ENCODE measurements at places on chromosomes 11 and 22.

DNA sequence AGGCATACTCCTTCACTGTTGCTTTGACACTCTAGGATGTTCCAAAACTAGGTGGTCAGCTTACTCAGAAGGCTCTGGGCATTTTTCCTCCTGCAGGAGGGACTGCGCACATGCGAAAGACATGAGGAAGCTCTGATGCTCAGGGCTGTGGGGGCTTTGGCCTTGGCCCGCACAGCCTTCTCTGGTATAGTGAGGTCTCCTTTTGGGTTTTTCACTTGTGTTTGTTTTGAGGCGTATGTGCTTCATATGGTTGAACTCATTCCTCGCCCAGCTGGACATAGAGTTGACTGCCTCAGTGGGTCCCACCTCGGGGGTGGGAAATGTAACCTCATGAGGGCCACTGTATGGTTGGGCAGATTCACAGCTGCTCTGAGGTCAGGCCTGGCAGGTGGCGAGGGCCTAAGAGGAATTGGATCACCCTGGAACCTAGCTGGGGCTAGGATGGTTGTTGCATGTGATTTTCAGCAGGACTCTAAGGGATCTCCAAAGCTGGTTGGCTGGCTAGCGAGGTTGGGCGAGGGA lies 63.7 kb downstream of the PTPRJ start:
- DNase-seq: no peak

GRCh38 chr11:75155570-75156422 lies 4.9 kb downstream of the SLCO2B1 start:
- no peak for DNase-seq

DNA sequence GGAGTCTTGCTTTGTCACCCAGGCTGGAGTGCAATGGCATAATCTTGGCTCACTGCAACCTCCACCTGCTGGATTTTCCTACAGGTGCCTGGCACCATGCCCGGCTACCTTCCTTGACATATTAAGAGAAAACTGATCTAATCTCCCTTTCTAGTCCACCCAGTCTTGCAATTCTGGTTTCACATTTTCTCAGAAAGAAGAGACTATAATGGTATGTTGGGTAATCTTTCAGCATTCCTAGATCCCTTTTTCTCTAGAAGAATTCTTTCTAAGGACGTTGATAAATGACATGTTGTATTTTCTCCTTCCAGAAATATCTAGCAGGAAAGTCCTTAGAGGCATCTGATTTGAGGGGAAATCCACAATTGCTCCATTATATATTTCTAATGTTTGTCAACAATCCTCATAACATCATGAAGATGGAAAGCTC lies 10.4 kb upstream of the HSPA8 start:
- no peak for DNase-seq

DNA sequence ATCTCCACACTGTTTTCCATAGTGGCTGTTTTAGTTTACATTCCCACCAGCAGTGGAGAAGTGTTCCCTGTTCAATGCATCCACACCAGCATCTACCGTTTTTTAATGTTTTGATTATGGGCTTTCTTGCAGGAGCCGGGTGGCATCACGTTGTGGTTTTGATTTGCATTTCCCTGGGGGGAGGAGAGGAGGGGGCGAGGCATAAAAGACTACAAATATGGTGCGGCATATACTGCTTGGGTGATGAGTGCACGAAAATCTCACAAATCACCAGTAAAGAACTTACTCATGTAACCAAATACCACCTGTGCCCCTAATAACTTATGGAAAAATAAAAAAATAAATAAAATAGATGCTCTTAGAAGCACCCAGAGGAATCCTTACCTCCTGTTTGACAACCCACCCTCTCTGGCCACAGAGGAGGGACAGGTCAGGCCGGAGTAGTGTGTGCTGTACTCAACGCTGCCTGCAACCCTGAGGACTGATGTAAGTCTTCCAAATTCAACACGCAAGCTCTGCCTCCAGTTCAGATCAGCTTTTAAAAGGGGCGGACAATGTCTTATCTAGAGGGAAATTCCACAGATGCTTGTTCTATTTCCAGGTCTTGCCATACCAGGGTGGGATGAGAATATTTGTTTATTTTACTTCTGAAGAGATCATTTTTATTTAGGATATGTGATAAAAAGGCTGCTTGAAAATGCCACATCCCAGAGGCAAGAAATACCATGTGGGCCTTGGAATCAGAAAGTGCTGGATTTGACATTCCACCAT lies 329.6 kb upstream of the B3GAT1 start:
- no peak for DNase-seq

DNA sequence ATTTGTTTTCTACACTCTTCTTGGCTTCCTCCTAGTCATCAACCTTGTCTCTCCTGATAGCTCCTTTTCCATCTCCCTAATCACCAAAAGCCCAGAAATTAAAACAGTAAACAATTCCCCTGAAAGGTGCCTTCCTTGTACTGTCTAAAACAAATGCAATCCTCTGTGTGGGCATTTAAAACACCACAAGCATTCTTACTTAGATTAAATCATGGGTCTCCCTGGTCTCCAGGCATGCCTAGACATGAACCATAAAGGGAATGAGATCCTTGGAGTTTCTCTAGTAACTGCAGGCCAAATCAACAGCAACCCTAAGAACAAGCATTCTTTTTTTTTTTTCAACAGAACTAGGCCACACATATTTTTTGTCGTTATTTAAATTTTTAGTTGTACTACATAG lies 1.9 kb downstream of the BTG4 start:
- DNase-seq: no peak

DNA sequence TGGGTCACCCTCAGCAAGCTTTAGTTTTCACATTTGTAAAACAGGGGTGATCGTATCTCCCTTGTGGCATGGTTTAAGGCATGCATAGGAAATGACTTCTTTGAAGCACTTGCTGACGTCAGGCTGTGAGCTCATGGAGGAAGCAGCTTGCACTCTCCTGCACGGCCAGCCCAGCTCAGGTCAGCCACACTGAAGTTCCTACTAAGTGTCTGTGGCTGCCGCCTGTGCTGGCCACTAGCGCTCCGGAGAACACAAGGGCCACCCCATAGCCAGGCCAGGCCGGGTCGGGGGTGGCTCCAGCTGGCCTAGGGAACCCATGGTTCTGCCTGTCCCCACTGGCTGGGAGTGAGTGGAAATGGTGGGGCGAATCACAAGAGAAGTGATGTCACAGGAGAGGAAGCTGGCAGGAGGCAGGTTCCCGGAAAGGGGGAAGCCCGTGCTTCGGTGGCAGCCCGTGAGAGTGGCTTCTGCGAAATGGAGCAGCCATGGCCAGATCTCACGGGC lies 28.2 kb downstream of the KCTD17 start:
- DNase-seq: peak; percentile 66

DNA sequence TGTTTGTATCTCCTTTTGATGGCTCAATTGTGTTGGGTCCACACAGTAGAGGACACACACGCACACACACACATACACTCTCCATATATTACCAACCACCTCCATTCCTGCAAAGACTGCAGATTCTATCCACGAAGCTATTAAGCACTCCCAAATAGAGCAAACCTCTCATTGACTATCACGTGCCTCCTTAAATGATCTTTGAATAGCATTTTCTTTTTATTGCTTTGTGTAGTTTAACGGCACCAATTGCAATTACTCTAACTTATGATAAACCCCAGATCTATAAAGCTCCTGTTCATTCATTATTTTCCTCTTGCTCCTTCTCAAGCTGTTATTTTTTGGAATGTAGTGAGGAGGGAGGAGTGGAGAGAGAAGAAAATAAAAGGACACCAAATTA lies 204.7 kb downstream of the ST3GAL4 start:
- no peak for DNase-seq

GRCh38 chr11:92867913-92868619 lies 101.4 kb upstream of the MTNR1B start:
- no peak for DNase-seq

- DNase-seq: no peak
These were observed 295.9 kb upstream of the ANO5 start for GRCh38 chr11:21896746-21897602.

DNA sequence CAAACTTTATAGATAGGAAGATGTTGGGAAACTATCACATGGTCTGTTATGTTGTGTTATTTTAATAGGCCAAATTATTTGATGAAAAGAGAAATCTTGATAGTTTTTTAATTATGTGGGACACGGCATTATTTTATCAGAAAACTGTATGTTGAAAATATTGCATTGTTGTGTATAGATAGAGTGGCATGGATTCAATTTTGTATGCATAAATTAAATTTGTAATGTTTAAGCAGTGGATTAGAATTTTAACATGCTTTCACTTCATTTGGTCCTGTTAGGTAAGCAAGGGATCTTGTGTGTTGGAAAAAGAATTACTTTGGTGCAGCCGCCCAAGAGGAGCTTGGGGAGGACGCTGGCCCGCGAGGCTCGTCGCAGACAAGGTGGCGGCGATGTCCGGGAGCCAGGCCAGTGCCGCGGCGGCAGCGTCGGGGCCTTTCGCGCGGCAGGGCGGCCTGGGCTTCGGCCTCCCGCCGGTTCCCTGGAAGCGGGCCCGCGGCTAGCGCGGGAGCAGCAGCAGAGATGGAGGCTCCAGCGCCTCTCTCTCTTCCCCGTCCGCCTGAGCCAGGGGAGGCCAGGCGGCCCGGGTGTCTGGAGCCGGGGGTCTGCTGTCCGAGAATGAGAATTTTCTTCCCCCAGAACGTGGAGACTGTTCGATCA lies 82.7 kb downstream of the GGT1 start:
- DNase-seq: no peak

DNA sequence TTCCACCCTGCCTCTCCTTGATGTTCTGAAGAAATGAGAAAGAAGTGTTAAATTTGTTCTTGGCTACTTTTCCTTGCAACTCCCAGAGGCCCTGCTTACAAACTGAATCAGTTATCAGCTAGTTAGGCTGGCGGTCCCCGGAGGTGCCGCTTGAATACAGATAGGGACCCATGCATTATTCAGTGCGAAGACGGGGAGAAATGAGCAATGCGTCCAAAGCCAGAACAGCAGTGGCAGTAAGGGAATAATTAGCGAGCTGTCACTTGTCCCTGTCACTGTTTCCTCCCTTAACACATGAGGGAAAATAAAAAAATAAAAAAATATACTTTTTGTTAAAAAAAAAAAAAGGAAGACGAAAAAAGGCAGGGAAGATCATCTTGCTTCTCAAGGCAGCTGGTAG lies 528.1 kb downstream of the MN1 start:
- no peak for DNase-seq

DNA sequence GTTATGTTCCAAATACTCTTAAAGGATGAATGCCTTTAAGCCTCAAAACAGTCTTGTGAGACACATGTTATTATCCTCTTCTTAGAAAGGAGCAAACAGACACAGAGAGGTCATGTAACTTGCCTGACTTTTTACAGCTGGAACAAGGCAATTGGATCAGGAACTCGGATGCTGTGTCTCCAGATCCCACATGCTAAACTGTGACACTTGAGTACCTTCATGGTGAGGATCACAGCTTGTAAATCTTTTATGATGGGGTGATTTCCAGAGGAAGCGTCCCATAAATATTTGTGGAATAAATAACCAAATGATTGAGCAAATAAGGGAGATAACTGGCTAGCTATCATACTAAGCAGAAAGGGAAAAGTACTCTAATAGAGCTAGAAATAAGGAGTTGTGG lies 171.2 kb downstream of the C11orf91 start:
- no peak for DNase-seq

GRCh38 chr11:73296501-73297230 lies 11.4 kb upstream of the ARHGEF17 start:
- no peak for DNase-seq

DNA sequence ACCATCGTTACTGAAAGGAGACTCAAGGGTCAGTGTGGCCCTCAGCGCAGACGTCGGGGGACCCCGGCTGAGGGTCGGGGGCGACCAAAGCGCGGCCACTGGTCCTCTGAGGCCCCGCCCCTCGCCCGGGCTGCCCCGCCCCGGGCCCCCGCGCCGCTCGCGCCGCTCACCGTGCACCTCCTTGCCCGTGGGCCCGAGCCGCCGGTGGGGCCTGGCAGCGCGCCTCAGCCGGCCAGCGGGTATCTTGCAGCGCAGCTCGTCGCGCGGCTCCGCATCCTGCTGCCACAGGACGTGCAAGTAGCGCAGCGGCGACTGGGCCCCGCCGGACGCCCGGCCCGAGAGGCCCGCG lies 419 bp downstream of the ANKRD54 start:
- DNase-seq: peak; percentile 36

- no peak for DNase-seq
These were observed at the start of gene OR51E2 for GRCh38 chr11:4697585-4697984. Gene OR51E2, minus strand, starts transcription at chr11:4697853. Its CDS starts 15,142 bp downstream, at chr11:4682711.

DNA sequence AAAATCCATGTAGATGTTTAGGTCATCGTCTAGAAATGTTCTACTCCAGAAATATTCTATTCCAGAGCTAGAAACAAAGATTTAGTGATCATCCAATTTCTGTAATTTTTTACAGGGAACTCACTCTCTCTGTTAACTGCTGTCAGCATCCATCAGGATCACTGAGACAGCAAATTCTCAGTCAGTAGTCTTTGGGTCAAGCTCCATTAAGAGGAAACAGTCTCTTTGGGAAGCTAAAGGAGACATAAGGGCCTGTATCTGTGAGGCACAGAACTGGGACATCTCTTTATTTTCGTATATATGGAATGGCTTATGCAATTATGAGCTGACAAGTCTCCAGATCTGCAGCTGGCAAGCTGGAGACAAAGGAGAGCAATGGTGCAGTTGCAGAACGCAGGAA lies 48.3 kb downstream of the PIK3C2A start:
- no peak for DNase-seq

DNA sequence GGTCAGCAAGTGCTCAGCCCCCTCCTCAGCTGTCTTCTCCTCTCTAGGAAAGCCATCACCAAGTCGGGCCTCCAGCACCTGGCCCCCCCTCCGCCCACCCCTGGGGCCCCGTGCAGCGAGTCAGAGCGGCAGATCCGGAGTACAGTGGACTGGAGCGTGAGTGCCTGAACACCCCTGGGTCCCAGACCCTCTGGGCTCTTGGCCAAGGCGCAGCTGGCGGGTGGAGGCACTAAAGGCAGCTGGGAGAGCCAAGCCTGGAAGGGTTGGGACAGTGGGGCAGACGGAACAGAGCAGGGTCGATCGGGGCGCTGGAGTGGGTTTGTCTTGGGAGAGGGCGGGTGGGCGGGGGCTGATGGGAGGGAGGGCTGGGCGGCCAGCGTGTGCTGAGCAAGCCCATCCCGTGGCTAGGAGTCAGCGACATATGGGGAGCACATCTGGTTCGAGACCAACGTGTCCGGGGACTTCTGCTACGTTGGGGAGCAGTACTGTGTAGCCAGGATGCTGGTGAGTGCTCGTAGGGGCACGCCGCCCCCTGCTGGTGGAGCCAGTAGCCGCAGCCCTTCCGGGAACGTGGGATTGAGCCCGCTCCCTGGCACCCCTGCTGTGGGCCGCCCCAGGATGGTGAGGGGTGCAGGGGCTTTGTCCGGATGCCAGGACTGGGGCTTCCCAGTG lies 14.1 kb upstream of the MDK start:
- DNase-seq: peak; percentile 80

DNA sequence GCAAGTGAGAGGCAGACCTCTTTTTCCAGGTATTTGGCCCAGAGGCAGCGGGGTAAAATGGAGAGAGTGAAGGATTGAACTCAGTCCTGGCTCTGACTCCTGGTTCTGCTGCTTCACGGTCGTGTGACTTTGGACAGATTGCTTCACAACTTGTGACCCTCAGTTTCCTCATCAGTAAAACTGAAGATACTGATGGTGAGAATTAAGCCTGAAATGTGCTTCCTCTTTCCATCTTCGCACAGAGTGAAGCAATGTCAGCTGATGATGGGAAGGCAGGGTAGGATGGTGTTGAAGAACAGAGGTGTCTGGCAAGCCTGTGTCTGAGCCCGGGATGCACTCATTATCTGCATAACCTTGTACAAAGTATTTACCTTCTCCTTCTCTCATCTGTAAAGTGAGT lies 59.0 kb downstream of the UBASH3B start:
- no peak for DNase-seq

GRCh38 chr11:1073851-1074243 lies 827 bp upstream of the MUC2 start:
- no peak for DNase-seq

Measured in activated gamma-delta T cell treated with Interleukin-2 at 50 U/mL for 16 hours (primary cell).